Osteocyte (in vitro differentiated cells): ENCODE measurements at places on chromosomes 6 and 20. TPM values are rescaled to one million over a fixed set of nuclear protein-coding genes. Genes with fewer than 3 reads are reported as not detected.

PRRT1 gene
- 1.2 and 2.1 TPM in 2 replicates for total RNA-seq

ZSWIM3 gene
- total RNA-seq = 3.9 and 4.4 TPM in 2 replicates

JAG1 gene
- 246 and 254 TPM in 2 replicates for total RNA-seq

CLVS2 gene
- not detected in 2 replicates for total RNA-seq

TRAPPC3L gene
- not detected in 2 replicates for total RNA-seq

LAMA2 gene
- total RNA-seq = 14.2 and 18.0 TPM in 2 replicates

BPIFB4 gene
- not detected in 2 replicates for total RNA-seq

- no peak for DNase-seq
- H3K27me3 ChIP-seq = no peaks in the 10 kb centered on the region
- H3K4me1 ChIP-seq = no peaks in the 10 kb centered on the region
- no peak overlapping the region for H3K4me3 ChIP-seq
Observed at GRCh38 chr6:151180330-151181048, 59.3 kb upstream of the AKAP12 start.

DNA sequence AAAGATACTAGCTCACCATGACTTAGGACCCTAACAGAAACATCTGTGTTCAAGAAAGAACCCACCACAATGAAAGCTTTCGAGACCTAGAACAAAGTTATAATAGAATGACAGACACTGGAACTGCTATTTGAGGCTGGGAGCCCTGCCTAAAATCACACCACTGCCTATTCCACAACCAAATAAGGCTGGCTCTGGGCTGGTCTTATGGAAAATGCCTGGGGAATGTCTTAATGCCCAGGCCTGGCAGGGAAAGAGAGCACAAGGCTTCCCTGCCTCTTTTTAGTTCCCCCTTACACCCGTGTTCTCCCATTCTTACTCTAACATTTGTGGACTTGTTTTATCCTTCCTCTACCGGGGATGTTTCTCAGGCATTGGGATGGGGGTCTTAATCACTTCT lies 5.6 kb upstream of the METTL24 start:
- peaks cover 3% of the 10 kb centered on the region for H3K4me1 ChIP-seq
- H3K4me3 ChIP-seq = no peak overlapping the region
- peaks cover 79% of the 10 kb centered on the region for H3K27me3 ChIP-seq
- H3K27ac ChIP-seq = no peak overlapping the region
- DNase-seq = no peak
- no peaks in the 10 kb centered on the region for H3K36me3 ChIP-seq

DNA sequence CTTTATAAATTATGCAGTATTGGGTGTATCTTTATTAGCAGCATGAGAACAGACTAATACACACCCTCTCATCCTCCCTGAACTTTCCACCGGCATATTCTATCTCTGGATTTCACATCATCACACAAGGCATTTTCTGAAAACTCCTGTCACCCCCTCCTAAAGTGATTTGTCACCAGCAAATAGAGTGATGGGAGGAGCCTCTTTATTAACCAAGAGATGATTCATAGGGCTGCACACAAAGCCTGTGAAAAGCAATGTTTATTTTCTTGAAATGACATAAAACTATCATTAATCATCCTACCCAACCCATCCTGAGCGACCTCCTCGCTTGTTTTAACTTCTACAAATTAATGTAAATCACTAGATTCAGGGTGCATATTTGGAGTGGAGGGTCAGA lies 394.7 kb upstream of the SULF2 start:
- peaks cover 27% of the 10 kb centered on the region for H3K4me1 ChIP-seq
- peaks cover 11% of the 10 kb centered on the region for H3K27me3 ChIP-seq
- no peak overlapping the region for H3K27ac ChIP-seq

GRCh38 chr6:13629459-13630116 lies 14.5 kb downstream of the NOL7 start:
- no peak overlapping the region for H3K27ac ChIP-seq
- peaks cover 45% of the 10 kb centered on the region for H3K36me3 ChIP-seq
- no peaks in the 10 kb centered on the region for H3K27me3 ChIP-seq
- no peak overlapping the region for H3K4me3 ChIP-seq
- no peak for DNase-seq

- peaks cover 75% of the 10 kb centered on the region for H3K27me3 ChIP-seq
- peaks cover 10% of the 10 kb centered on the region for H3K4me1 ChIP-seq
- no peak overlapping the region for H3K27ac ChIP-seq
- no peak overlapping the region for H3K4me3 ChIP-seq
- no peak for DNase-seq
Observed at GRCh38 chr6:136547336-136547735, 2.9 kb downstream of the MAP7 start.

- no peak overlapping the region for H3K4me3 ChIP-seq
- H3K27ac ChIP-seq = peak overlapping the region; percentile 72
- DNase-seq = no peak
- H3K36me3 ChIP-seq = no peaks in the 10 kb centered on the region
- H3K4me1 ChIP-seq = peaks cover 66% of the 10 kb centered on the region
Observed at GRCh38 chr6:30767158-30767943, 23.0 kb upstream of the IER3 start.

DNA sequence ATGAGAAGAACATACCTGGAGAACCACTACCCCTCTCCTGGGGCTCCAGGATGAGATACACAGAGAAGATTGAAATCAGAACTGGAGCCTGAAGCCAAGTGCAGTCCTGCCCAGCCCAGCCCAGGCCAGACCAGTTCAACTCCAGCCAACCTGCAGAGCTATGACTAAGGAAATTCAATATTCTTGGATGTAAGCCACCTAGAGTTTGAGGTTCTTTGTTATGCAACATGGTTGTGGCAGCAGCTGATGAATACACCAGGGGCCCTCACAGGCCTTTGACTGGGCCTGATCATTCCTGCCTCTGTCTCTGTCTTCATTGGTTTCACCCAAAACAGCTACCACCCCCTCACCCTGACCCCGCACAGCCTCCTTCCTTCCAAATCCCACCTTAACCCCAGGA lies 167.8 kb downstream of the LRFN2 start:
- H3K27ac ChIP-seq = no peak overlapping the region
- peaks cover 18% of the 10 kb centered on the region for H3K27me3 ChIP-seq
- no peaks in the 10 kb centered on the region for H3K36me3 ChIP-seq
- DNase-seq = no peak
- no peaks in the 10 kb centered on the region for H3K4me1 ChIP-seq
- no peak overlapping the region for H3K4me3 ChIP-seq

DNA sequence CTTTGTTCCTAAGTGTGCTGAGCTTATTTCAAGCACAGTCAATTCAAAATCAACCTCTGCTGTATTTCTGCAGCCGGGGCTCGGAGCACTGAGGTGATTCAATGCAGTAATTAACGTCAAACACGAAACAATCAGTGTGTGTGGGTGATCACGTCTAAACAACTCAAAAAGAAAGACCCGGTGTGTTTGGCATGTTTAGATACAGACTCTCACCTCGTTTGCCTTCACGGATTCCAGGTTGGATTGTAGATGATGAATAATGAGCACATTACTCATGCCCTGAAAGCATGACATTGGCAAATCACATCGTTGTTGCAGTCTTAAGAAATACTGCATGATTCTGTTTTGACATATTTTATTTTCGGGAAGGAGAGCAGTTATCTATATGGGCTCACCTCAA lies 231.0 kb downstream of the QKI start:
- peaks cover 5% of the 10 kb centered on the region for H3K27me3 ChIP-seq
- no peaks in the 10 kb centered on the region for H3K4me1 ChIP-seq
- no peaks in the 10 kb centered on the region for H3K36me3 ChIP-seq
- no peak for DNase-seq

- H3K27me3 ChIP-seq = no peaks in the 10 kb centered on the region
- H3K27ac ChIP-seq = peak overlapping the region; percentile 87
- DNase-seq = no peak
- peaks cover 32% of the 10 kb centered on the region for H3K36me3 ChIP-seq
- peak overlapping the region; percentile 93 for H3K4me3 ChIP-seq
Observed at GRCh38 chr6:28922821-28923317, 916 bp downstream of the TRIM27 start.

- H3K4me3 ChIP-seq = no peak overlapping the region
- no peaks in the 10 kb centered on the region for H3K36me3 ChIP-seq
- H3K27ac ChIP-seq = no peak overlapping the region
- H3K4me1 ChIP-seq = no peaks in the 10 kb centered on the region
- no peak for DNase-seq
Observed at GRCh38 chr6:13478525-13478966, 8.9 kb downstream of the GFOD1 start.

DNA sequence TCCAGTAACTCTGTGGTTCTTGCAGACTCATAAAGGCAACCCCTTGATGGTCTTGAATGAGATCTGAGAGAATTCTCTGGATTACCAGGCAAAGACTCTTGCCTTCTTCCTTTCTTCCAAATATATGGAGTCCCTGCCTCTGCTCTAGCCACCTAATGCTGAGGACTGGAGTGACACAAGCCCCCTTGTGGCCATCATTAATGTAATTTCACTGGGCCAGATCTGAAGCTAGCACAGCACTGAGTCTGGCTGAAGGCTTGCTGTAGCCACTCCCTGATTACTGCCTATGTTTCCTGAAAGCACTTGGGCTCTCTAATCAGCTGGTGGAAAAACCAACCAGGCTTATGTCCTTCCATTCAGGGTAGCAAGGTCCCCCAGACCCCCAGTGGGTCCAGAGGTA lies 559.3 kb upstream of the IRAK1BP1 start:
- no peaks in the 10 kb centered on the region for H3K36me3 ChIP-seq
- DNase-seq = no peak
- H3K4me3 ChIP-seq = no peak overlapping the region
- no peaks in the 10 kb centered on the region for H3K4me1 ChIP-seq
- no peaks in the 10 kb centered on the region for H3K27me3 ChIP-seq

DNA sequence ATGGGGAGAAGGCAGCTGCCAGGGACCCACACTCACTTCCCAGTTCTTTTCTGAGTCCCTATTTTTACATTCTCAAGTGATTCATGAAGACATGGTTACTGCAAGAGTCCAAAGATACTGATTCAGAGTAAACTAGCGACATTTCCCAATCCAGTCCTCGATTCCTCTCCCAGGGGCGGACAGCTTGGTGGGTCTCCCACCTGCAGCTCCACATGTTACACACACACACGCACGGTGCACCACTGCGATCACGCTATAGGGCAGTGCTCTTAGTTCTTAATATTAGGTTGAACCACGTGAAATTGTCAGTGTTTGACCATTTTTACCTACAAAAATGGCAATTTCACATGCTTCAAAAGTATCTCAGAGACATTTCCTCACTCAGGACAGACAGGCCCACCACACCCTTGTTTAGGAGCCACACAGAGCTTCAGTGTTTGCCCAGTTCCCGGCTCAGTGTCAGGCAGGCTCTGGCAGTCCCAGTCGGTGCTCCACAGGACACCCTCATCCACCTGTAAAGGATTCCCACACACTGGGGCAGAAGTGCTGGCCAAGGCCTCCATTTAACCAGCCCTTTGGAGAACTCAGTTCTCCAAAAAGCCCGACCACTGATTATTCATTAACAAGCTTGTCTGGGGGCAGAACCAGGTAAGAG lies 51.8 kb downstream of the RRBP1 start:
- peaks cover 47% of the 10 kb centered on the region for H3K36me3 ChIP-seq
- H3K27ac ChIP-seq = no peak overlapping the region
- no peak overlapping the region for H3K4me3 ChIP-seq

GRCh38 chr6:53794720-53795339 lies at the start of gene LRRC1:
TSS of gene LRRC1 (plus strand) at chr6:53795005. CDS start at chr6:53795257, 252 bp downstream.
- peak within 1 kb of the TSS; percentile 99 for H3K27ac ChIP-seq
- peaks cover 38% of the 10 kb centered on the region for H3K4me1 ChIP-seq
- H3K4me3 ChIP-seq = peak within 1 kb of the TSS; percentile 98
- peak; percentile 98 for DNase-seq

- H3K27me3 ChIP-seq = no peaks in the 10 kb centered on the region
- no peaks in the 10 kb centered on the region for H3K4me1 ChIP-seq
- DNase-seq = no peak
- H3K36me3 ChIP-seq = peaks cover 1% of the 10 kb centered on the region
Observed at GRCh38 chr6:147716434-147716833, 207.9 kb downstream of the SAMD5 start.

DNA sequence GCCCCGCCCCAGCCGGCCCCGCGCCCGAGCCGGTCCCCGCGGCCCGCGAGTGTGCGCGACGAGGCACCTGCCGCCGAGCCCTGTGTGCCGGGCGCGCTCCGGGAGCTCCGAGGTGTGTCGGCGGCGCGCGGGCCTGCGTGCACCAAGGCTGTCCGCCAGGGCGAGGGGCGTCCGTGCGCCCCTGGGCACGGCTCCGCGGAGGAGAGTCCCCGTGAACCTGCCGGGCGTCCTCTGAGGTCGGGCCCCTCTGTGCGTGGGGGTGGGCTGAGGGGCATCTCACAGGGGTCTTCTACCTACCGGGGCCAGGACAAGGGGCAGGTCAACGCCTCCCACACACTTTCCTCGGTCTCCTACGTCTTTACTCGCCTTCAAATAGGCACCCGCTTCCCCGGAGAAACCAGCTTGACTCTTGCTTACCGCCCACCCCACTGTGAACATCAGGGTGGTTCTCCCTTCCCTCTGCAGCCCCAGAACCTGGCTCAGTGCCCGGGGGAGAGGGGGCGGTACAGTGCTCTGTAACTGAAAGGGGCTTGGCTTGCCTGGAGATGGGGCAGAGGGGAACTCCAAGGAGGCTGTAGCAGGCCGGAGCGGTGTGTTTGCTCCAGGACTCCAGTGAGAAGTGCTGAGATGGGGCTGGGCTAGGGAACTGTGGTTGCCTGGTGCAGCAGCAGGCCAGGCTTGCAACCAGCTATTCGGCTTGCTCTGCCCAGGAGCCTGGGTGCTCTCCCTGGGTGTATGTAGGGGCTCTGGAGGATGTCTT lies at the start of gene SAMD10:
TSS of gene SAMD10 (minus strand) at position 86 of the 760 bp plus-strand sequence. CDS start 175 bp downstream, outside the sequence.
- no peak for DNase-seq
- H3K4me3 ChIP-seq = peak within 1 kb of the TSS; percentile 86
- H3K27me3 ChIP-seq = no peaks in the 10 kb centered on the region
- peaks cover 15% of the 10 kb centered on the region for H3K36me3 ChIP-seq
- H3K27ac ChIP-seq = peak within 1 kb of the TSS; percentile 88
- peaks cover 50% of the 10 kb centered on the region for H3K4me1 ChIP-seq

DNA sequence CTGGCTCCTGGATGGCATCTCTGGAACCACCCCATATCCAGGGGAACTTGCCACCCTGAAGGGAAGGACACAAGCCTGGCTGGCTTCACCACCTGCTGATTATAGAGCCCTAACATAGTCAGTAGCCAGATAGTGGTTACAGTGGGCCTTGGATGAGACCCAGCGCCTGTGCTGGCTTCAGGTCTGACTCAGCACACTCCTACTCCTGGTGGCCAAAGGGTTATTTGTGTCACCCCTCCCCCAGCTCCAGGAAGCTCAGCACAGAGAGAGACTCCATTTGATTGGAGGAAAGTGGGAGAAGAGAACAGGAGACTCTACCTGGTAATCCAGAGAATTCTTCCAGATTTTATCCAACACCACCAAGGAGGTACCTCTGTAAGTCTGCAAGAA lies 12.8 kb downstream of the SNX14 start:
- no peak for DNase-seq
- no peak overlapping the region for H3K27ac ChIP-seq
- no peaks in the 10 kb centered on the region for H3K27me3 ChIP-seq
- peaks cover 8% of the 10 kb centered on the region for H3K4me1 ChIP-seq

- no peaks in the 10 kb centered on the region for H3K36me3 ChIP-seq
- H3K27ac ChIP-seq = no peak overlapping the region
- H3K27me3 ChIP-seq = no peaks in the 10 kb centered on the region
- H3K4me3 ChIP-seq = no peak overlapping the region
Observed at GRCh38 chr6:87391334-87391733, 16.4 kb upstream of the CFAP206 start.

DNA sequence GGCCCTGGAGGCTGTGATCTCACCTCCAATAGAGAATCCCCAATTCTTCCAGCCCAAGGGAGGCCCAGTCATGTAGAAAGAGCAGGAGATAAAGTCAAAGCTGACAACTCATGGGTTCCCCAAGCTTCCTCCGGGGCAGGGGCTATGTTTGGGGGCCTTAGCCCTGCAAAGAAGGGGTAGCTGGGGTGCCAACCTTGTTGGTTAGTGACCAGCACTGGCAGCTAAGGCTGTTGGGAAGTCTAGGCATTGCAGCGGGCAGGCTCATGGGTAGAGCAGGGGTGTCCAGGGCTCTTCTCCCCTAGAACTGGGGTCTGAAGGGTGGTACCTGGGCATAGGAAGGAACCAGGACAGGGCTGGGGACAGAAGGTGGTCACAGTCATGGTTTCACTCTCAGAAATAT lies 36.4 kb downstream of the TGM2 start:
- H3K27me3 ChIP-seq = no peaks in the 10 kb centered on the region
- no peak overlapping the region for H3K4me3 ChIP-seq
- DNase-seq = no peak
- peaks cover 34% of the 10 kb centered on the region for H3K4me1 ChIP-seq
- no peaks in the 10 kb centered on the region for H3K36me3 ChIP-seq
